Muscle of leg (tissue), 16 donors: ENCODE measurements at places on chromosomes 12 and 14. TPM values are rescaled to one million over a fixed set of nuclear protein-coding genes. Genes with fewer than 3 reads are reported as not detected.
A peak's percentile ranks its signal among the peaks of the same experiment; 100 is the strongest.

SOX5 gene
- total RNA-seq: 7.3 TPM

- peak; percentile 75 for DNase-seq
Observed at GRCh38 chr12:94832780-94833681, 170.5 kb downstream of the NDUFA12 start.

ARHGEF25 gene
- total RNA-seq: 32.3 TPM

- DNase-seq: no peak
Observed at GRCh38 chr12:14364583-14365271, 755 bp upstream of the ATF7IP start.

KRT73 gene
- total RNA-seq: 0.09 TPM

GRCh38 chr14:81884382-81884781 lies 350.7 kb upstream of the SEL1L start:
- no peak for DNase-seq

CLEC1B gene
- total RNA-seq: 0.13 TPM

DNA sequence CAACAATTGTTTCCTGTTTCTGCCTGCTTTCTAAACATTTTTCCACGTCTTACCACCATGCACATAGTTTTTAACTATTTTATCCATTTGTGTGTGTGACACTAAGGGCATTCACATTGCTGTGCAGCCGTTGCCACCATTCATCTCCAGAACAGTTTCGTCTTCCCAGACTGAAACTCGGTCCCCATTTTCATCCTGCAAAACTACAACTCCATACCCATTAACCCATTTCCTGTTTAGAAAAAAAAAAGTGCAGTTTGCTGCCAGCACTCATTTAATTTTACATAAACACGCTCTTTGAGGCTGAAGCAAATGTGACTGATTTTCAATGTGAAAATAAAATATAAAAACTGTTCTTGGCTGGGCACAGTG lies 15.5 kb downstream of the UBC start:
- no peak for DNase-seq

- no peak for DNase-seq
Observed at GRCh38 chr12:99436584-99436983, 211.0 kb upstream of the GARIN6 start.

- peak; percentile 78 for DNase-seq
Observed at GRCh38 chr14:88931321-88932110, 107.1 kb downstream of the TTC8 start.

DNA sequence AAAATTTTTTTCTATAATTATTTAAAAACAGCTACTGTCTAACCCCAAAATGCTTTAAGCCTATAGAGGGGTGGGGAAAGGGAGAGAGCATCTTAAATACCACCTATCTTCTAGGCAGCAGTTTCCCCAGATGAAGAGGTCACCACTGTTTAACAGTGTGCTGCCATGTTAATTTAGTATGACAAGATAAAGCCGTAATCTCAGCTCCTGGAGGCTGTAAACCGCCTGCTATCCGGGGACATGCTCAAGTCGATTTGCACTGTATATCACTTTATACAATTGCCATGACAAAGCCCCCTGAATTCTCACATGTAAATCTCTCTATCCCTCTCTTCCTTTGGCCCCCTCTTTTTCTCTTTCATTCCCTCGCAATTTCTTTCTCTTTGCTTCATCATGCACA lies 68.5 kb downstream of the SOX5 start:
- no peak for DNase-seq
